ENCODE measurements at places on chromosomes 6 and 20.

DNA sequence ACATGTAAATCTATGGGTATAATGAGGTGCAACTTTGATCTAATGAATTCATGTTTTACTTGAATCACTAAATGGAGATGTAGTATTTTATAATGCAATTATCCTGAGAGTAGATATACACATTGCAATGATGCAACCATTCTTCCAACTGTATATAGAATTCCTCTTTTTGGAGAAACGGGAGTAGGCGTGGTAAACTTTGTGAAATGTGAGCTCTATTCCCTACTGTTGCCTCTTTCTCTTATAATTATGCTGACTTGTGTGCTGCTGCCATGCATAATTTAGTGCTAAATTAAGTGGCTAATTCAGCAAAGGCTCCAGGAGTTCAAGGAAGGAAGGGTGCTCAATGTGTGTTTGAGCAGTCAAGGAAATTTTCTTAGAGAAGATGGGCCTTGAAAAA, 116.6 kb upstream of the SLC35B3 start:
- no peak for DNase-seq

DNA sequence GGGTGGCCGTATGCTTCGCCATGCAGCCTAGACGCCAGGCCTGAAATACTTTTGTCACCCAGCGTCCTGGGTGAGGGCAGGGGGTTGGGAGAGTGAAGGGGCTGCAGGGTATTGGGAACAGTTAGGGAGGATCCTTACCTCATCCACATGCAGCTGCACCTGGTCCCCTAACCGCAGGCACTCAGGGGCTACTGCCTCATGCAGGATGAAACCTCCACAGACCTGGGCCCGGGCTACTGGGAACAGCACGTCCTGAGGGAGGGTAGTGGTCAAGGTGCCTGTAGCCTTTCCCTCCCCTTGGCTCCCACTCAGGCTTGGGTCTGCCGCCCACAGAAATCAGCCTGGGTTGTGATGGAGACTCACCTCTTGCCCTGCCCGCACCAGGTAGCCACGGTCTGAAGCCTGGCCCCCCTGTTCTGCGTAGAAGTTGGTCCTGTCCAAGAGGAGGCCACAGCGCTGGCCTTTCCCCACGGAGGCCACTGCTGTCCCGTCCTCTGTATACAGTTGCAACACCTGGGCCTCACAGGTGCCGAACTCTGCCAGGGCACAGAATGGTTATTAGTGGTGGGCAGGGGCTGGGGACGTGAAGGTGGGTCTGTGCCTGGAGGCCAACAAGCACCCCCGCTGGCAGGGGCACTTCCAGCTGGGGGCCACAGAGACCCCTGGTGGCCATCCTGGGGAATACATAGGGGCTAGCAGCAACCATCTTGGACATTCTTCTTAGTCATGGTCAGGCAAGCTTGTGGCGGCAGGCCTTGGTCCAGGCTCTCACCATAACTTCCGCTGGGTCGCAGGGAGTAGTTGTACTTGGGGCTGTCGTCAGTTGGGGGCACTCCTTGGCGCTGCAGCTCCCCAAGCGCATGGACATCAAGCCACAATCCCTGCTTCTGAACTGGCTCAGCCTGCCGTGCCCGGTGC, 8.6 kb downstream of the AARS2 start:
- DNase-seq, result no peak

DNA sequence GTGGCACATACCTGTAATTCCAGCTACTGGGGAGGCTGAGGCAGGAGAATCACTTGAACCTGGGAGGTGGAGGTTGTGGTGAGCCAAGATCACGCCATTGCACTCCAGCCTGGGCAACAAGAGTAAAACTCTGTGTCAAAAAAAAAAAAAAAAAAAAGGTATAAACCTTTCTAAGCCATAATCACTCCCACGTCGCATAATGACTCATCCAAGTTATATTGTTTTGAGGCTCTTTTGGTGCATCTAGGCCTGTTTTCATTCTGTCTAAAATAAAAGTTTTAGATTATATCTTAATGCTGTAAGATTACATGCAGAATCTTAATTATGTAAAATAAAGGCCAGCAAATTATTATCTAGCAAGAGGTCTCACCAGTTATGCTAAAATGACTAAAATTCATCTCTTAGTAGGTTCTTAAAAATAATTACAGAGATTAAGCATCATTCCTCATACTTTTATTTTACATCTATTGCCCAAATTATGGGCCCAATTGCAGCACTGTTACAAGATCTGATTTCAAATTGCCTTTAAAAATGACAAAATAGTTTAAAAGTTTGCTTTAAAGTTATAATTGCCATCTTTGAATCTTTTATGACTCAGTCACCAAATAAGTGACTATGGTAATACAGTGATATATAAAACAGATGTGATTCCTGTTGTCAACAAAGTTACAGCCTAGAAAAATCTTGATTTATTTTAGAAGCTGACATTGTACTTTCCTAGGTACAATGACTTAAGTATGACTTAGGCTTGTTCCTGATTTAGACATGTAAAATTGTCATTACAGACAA, 10.4 kb upstream of the SUMO4 start:
- no peak for DNase-seq

DNA sequence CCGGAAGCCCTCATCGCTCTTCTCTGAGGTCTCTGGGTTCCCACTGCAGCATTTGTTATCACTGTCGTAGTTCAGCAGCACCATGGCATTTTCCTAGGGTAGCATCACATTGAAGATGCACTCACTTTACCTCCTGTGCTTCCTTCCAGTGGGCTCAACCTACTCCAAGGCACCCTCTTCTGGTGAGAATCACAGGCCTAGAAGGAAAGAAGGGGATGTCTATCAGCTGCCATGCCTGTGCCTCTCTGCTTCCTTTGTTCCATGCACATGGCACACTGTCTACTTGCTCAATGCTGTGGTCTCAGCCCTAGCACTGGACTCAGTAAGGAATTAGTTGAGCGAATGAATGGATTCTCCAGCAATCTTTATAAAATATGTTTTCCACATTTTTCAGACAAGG, 22.6 kb downstream of the CST4 start:
- no peak for DNase-seq

DNA sequence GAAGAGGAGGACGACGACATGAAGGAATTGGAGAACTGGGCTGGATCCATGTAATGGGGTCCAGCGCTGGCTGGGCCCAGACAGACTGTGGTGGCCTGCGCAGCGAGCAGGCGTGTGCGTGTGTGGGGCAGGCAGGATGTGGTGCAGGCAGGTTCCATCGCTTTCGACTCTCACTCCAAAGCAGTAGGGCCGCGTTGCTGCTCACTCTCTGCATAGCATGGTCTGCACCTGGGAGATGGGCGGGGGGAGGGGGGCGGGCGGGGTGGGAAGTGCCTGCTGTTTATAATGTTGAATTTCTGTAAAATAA, 42.3 kb downstream of the CHMP4B start:
- DNase-seq, result no peak

DNA sequence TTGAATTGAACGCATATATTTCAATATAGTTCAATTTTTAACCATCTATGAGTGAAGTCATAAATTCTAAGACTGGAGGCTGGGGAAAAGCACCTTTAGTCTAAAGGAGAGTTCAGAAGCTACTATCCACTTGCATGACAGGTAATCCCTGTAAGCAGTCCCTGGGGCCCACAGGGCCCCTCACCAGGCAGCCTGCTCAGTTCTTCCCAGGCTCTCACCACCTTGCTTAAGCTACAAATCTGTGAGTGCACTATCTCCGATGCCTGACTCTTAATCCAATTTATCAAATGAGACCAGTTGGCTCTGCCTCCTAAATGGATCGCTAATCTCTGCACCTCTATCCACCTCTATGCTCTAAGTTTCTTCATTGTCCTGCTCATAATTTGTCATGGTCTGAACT, 413.8 kb downstream of the PTPRT start:
- no peak for DNase-seq

- no peak for DNase-seq
These were observed 72.2 kb downstream of the CNBD2 start for GRCh38 chr20:36040571-36040970.

- no peak for DNase-seq
These were observed 13.5 kb upstream of the PNRC1 start for GRCh38 chr6:89066940-89067646.

DNA sequence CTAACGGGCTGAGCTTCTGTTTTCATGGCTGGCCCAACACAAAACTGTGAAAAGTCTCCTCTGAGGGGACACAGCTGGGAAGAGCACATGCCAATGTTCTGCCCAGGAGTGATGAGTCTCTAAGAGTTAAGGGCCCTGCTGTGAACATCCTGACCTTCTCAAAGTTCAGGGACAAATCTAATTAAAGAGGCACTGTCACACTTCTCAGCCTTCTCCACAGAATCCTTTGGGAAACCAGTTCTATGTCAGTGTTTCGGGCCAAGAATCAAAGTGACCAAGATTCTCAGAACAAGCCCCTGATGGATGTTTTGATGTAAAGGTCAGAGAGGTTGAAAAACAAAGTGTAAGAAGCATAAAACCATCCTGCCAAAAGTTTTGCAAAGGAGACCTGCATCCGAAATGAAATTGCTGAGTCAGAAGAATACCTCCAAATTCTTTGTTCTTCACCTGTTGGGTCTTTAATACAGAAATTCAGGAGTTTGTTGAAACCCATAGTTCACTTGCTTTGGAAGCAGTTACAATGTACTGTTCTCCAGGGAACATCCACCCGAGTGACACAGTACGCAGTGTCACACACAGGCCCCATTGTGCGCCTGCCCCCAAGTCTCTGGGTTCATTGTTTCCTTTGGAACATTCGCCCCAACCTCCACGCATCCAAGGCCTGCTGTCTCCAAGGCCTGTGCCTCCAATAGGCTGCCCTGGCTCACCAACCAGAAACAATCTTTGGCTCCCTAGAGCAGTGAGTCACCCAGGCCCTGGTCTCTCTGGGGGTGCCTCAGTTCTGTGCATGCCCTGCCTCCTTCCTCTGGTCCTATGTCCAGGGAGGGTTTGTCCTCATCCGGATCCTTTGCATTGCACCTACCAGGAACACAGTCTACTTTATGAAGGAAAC, 65.5 kb upstream of the QKI start:
- DNase-seq, result peak; percentile 92

GRCh38 chr20:14800707-14801425, 463.5 kb upstream of the FLRT3 start:
- DNase-seq, result no peak

DNA sequence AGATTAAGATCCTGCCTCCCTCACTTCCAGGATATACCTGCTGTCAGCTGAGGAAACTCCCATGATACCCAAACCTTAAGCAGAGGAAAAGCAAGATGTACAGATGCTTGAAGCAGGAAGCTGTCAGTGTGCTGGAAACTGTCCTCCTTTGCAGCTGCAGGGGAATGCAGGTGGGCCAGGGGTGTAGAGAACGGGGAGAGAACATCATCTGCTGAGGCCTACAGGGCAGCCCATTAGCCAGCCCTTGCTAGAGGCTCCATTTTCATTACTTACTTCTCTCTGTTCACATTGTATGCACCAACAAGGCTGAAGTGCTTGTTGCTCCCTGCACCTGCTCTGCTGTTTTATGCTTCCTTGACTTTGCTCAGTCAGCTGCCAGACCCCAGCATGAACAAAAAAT, 119.1 kb downstream of the PRND start:
- no peak for DNase-seq

Data from dorsolateral prefrontal cortex (tissue), 122 donors.